ENCODE measurements at places on chromosomes 11 and 22.

DNA sequence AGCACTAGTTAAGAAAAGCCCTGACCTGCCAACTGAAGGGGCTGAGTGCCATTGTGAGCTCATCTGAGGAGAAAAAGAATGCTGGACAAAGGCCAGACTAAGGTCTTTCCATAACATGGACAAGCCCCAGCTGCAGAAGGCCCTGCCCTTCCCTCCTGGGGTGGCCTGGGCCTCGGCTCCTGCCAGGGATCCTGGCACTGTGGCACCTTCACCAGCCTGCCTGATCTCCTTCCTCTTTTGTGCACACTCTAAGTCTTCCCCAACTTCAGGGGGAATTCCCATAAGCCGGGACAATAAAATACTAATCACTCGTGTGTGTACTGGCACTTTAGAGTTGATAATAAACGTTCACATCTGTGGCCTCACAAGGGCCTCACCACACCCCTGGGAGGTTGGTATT, 9.9 kb downstream of the TMPRSS13 start:
- no peak for DNase-seq

DNA sequence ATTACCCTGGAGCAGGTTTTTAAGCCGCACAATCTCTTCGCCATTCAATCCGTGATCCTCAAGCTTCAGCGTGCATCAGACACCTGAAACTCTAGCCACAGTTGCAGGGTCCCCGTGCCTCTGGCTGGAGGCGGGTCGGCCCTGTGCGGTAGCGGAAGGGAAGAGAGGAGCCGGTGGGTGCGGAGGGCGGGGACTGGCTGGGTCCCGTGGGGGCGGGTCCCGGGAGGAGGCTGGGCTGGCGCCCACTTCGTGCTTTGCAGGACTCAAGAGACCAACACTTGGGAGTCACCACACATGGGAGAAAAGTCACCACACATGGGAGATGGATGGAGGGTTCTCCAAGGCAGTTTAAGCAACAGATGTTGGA, 772 bp downstream of the C22orf15 start:
- DNase-seq, result no peak

GRCh38 chr11:64490562-64491216, 100.3 kb upstream of the SLC22A12 start:
- no peak for DNase-seq

GRCh38 chr11:11252403-11252802, 100.6 kb downstream of the CSNK2A3 start:
- DNase-seq, result no peak

DNA sequence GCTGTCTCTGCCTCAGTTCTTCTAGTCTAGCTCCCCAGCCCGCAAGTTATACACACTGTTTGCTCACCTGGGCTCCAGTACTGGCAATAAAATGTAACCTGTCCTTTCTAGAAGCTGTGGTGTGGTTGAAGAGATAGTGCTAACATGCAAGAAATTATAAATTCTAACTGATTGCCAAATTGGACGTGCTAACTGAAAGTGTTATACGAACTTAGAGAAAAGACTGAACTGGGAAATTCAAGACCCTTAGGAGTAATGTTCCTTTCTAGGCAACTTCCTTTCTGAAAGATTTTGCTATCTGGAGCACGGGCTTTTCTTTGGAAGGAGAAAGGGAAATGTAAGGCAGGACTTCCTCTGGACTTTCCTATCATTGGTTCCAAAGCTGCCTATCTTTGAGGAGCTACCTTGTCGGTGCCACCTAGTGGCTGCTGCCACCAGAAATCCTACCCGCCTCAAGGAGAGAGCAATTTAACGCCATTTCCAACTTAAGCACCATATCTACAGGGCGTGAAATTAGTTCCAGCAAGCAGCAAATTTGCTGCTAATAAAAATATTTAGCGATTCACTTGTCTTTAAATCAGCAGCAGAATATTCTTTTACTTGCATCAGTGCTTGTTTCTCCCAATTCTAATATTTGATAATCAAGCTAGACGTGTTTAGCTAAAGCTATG, 12.7 kb upstream of the TMEM218 start:
- DNase-seq, result no peak

GRCh38 chr11:19777377-19778102, 64.9 kb downstream of the NAV2 start:
- DNase-seq, result no peak

DNA sequence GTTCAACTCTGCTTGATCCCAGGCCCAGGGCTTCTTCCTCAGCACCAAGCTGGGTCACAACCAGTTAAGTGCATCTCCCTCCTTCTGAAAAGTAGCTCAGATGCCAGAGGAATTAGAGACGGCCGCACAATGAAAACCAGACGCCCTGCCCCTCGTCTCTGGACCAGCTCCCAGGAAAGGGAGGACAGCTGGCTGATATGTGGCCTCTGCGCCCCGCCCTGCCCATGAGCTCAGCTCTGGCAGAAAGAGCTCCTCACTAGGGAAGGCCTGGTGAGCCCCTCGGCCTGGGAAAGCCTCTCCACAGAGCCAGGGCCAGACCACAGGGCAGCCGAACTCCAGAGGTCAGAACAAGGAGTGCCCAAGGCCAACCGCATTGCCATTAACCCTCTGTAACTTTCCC, 18.1 kb upstream of the SCGB1A1 start:
- DNase-seq, result peak; percentile 9
